ENCODE measurements at places on chromosomes 3 and 15. TPM values are rescaled to one million over a fixed set of nuclear protein-coding genes. Genes with fewer than 3 reads are reported as not detected.

BTLA gene
- not detected for total RNA-seq

- DNase-seq, result no peak
These were observed 1.1 kb downstream of the MYEF2 start for GRCh38 chr15:48176957-48177356.

- no peak for DNase-seq
These were observed 299.8 kb upstream of the CCDC54 start for GRCh38 chr3:107077391-107077790.

- no peak for DNase-seq
These were observed 6.1 kb upstream of the LEKR1 start for GRCh38 chr3:156819842-156820691.

STRIT1 gene
- total RNA-seq, result not detected

TTC14 gene
- total RNA-seq, result 28.7 TPM

- DNase-seq, result peak; percentile 11
These were observed 218.5 kb downstream of the BBX start for GRCh38 chr3:107740992-107741896.

TUSC7 gene
- not detected for total RNA-seq

PBRM1 gene
- 85.2 TPM for total RNA-seq

GRCh38 chr3:107416138-107416537 lies 38.9 kb downstream of the CCDC54 start:
- peak; percentile 41 for DNase-seq

GALNT15 gene
- not detected for total RNA-seq

BMF gene
- total RNA-seq, result 1.5 TPM

GRCh38 chr15:70258369-70259027 lies 160.8 kb upstream of the TLE3 start:
- no peak for DNase-seq

DNA sequence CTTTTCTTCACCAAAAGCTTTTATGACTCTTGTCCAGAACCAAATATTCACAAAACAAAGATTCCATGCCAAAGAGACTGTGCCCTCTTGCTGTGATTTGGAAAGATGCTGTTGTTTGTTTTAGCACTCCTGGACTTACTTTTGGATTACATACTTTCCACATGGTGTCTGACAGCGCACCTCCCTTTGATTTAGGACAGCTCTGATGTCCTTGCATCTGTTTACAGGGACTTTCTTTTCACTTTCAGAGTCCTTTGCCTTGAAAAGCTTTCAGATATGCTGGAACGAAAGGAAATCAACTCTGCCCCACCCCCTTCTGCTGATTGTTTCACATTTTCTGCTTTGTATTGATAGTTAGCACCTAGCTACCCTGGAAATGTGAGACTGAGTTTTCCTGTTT lies 133.0 kb upstream of the NR2E3 start:
- DNase-seq, result no peak

DNA sequence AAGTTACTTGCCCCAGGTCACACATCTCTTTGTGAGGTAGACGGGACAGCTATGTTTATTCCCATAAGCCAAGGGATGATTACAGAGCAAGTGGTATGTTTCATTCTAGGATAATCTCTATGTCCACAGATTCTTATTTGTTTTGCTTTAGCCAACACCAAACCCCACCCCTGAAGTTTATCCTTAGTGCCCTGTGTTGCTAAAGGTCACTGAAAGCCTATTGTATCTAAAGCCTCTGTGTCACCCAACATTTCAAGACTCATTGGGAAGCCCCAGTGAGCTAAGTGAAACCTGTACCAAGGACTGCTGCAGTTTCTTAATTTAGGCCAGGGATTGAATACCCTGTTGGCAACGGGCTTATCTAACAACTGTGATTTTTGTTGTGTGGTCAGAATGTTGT lies 135.6 kb downstream of the ADAMTS9 start:
- no peak for DNase-seq

CFAP100 gene
- not detected for total RNA-seq

TRH gene
- not detected for total RNA-seq

GRCh38 chr3:111588527-111588926 lies 6.6 kb downstream of the ZBED2 start:
- peak; percentile 45 for DNase-seq

DNA sequence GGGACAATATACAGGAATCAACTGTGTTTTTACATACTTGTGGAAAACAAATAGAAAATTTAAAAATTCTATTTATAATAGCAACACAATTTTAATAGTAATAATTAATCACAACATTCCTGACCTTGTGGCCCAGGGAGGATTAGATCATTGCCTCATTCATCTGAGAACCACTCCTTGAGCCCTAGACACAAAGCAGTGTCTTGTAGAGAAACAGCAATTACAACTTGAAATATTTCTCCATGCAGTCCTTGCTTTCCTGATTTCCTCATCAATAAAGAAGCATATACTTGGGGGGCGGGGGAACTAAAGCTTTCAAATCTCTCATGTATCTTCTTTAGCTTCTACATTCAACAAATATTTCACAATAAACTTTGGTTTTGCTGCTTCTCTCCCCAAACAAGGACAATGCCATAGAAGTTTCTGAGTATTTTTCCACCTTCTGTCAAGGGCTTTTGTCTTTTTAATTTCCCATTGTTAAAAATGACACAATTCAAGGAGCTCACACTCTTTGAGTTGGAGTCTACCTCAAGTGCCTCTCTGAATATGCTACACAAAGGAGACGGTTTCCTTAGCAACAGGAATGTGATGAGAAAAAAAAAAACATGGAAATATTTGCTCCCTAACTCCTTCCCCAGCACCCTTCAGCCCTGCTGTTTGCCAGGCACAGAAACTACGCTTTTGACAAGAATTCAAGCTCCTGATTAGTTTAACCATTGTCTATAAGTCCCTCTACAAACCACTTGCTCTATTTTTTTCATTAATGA lies 118.8 kb downstream of the ARPP21 start:
- DNase-seq, result no peak

DNA sequence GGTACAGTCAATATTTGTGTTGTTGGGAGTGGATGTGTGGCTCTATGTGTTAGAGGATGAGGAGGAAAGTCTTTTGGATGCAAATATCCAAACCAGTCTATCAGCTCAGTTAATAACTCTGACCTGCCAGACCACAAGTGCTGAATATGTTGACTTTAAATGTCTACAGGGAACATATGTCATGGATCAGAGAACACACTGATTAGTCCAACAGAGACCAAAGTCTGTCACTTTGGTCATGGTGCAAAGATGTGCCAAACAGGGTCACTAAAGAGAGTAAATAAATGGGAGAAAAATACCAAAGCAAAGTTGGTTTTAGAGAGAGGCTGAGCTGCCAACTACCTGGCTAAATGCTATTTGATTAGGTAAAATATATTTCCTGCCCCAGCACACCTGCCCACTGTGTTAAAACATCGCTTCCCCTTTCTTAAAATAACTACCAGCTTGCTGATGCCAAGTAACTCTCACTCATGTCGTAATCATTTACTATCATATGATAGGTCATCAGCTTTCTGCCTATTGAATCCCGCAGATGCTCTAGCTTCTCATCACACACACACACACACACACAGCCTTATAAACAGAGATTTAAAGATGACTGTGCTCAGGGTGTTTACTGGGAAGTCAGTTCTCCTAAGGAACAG lies 173.3 kb downstream of the PDZRN3 start:
- DNase-seq, result no peak

- DNase-seq, result no peak
These were observed 132.8 kb upstream of the ZPLD1 start for GRCh38 chr3:102302020-102302419.

GP9 gene
- total RNA-seq, result not detected

DNA sequence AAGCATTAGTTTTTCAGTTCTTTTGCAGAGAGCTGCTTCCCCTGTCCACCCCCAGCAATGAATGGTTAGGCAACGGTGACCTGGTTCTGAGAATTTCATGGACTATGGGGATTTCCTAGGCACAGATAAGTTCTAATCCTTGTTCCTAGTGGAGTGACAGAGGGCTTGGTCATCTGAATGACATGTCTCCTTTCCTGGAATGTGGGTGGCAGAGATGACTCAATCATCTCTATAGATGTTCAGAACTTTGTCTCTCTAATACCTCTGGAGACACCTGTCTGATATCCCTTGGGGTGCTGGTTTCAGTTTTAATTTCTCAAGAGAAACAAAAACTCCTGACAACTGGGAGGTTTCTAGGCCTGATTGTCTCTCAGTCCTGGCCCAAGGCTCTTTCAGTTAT lies 10.4 kb downstream of the PLA2G4E start:
- DNase-seq, result peak; percentile 66

DNA sequence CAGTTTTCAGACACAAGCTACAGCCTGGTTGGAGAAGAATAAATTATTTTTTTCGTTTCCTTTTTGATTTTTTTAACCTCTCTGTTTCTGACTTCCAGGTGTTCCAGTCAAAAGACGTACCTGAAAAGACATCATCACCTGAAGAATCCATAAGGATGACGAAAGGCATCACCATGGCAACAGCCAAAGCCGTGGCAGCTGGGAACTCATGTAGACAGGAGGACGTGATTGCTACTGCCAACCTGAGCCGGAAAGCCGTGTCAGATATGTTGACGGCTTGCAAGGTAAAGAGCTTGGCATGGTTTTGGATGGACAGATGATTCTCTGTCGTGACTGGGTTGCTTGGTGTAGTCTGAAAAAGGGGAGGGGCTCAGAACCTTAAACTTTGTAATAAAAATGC lies 237.0 kb upstream of the TPM1 start:
- DNase-seq, result no peak

DNA sequence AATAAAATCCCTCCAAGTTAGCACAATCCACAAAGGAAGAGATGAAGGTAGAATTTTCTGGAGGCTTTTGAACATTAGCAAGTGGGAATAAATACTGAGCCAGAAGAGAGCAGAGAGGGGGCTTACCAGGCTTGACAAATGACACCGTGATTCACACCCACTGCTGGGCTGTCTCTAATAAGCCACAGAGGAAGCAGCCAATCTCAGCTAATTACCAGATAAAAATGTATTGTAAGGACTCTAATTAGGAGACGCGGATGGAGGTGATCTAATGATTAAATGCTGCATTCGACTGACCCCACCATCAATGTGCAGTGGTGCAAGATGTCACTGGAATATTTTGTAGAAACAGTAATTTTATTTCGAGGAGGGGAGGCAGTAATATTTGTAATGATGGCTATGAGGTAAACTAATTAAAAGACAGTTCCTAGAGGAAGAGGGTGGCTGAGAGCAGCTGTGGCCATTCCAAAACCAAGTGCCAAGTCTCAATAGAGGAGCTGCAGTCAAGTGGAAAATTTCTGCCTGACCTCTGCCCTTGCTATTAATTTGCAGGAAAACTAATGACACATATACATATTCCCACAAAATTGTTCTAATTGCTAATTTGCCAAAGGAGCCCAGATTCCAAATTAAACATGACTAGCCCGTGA lies 602.2 kb downstream of the FOXP1 start:
- no peak for DNase-seq

DNA sequence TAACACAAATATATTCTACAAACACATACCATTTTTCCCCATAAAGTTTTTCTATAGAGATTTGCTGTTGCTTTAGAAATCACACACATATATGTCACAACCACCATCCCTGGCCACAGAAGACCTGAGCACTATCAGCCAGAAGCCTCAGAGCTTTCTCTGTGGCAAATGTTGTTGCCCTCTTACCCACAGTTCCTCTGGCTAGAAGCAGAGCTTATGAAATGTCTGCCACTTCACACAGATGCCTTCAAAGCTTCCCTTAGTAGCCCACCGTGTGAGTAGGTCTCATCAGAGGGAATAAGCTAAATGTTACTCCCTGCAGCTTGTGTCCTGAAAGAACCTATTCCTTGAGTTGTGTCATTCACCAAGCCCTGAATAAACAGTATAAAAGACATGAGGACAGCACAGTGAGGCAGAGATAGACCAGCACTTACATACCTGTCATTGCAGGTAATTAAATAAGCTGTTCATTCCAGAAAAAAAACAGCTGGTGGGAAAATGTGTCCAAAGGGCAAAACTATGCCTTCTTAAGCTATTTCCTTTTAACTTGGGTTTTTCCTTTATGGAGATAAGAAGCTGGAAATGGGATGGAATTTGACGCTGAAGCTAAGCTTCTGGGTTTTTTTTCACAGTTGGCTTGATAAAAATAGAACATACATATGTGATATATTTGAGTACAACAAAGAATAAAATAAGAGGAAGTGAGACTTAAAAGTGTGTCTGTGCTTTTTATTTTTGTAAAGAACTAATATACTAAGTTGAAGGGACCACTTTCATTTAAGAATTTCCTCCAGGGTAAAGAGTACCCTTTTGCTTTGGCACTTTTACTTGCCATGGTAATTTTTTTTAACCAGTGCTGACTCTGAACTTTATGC lies 391.4 kb downstream of the KCNH8 start:
- no peak for DNase-seq

DNA sequence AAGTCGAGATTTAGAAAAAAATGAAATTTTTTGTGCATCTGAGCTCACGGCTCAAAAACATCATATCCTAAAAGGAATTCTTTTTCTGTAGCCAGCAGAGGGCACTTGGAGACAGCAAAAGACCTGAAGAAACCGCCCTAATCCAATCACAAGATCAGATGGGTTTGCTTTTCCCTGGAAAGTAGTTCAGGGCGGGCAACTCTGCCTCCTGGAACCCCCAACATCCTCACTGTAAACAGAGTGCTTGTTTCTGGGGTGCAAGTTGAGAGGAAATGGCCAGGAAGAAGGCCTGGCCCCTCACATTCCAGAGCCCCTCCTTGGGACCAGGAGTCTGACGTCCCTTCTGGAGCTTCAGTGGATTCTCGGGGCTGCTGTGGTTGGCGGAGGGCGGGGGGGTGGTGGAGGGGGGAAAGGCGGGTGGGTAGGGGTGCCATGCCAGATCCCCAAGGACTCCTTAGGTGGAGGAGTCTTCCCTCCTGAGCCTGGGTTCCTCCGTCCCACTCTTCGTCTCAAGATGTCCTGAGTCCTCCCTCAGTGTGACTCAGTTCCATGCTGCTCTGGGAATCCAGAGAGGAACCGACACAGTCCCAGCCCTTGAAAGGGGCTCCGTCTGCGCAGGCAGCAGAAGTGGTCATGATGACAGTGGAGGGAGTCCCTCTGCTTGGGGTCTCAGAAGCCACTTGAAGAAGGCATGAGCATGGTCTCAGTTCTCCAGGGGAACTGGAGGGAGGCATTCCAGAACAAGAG lies 35.9 kb downstream of the CCK start:
- DNase-seq, result peak; percentile 45

- DNase-seq, result peak; percentile 90
These were observed 43.1 kb downstream of the BHLHE40 start for GRCh38 chr3:5022187-5022965.

DNA sequence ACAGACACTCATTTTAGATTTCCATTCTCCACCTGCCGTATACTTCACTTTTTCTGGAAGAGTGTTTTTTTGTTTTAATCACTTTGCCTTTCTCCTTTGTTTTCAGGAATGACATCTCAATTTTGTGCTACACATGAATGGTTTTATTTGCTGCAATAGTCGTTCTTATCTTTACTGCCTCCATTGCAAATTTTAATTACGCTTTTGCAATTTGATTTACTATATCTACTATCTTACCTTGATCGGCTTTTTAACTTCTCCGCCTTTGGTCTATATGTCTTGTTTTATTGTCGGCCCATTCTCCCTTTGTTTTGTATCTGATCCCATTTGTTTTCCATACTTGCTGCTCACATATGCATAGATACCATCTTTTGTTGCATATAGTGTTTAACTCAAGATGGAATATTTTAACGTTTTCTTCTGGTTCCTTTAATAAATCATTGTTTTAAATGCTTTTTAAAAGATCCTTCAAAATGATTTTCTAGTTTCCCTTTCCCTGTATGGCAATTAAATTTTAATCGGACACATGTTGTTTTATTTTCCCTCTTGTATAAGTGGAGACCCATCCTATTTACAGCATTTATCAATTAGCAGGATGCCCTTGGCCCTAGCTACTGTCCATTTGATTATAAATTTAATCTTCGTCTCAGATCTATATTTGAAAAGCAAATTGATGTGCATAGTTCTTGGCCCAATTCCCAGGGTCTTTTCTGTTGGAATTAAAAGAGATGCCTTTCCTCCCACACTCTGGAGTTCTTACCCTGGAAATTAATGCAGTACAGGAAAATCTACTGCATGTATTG lies 97.2 kb upstream of the CNTN4 start:
- no peak for DNase-seq

SCN10A gene
- total RNA-seq, result not detected

All from mammary epithelial cell (primary cell).